ENCODE measurements at places on chromosomes 3 and 15. TPM values are rescaled to one million over a fixed set of nuclear protein-coding genes. Genes with fewer than 3 reads are reported as not detected.

MYO9A gene
- 53.4 TPM for total RNA-seq

GRCh38 chr15:100705841-100706240 is 103.5 kb downstream of the ASB7 start:
- DNase-seq: no peak

KCNH8 gene
- total RNA-seq: 0.59 TPM

GRCh38 chr3:180563406-180563805 is 38.6 kb upstream of the TTC14 start:
- DNase-seq: no peak

DNA sequence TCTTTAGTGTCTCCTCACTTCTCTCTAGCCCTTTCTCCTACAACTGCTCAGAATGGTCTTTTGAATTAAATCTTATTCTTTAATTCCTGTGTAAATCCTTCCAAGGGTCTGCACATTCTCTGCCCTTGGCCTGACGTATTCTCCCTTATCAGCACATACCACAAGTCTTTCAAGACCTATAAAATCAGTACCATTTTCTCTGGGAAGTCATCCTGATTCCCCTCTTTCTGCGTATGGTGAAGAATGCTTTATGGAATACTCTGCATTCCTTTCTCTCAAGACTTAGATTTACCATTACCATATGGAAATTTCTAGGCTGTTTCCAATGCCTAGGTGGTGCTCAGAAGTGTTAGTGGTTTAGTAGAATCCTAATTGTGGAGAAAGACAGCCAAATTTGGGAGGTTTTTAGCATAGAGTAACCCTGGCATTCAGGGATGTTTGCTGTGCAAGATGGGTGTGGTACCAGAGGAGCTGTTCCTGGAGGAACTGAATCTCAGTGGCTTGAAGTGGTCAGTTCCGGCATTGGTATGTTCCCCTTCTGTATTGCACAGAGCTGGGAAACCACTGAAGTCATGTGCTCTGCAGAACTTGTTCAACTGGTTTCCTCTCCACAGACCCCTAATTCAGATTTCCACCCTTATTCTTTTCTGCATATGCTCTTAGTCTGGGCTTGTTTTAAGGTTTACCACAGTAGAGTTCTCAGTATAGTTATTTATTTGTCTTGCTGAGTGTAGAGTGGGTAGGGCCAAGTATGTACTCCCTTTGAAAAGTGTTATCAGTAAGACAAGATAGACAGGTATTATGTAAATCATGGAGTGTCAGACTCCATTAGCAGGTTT is 24.5 kb downstream of the IQGAP1 start:
- peak; percentile 79 for DNase-seq

GRCh38 chr3:60953351-60953750 is 297.9 kb downstream of the FHIT start:
- DNase-seq: no peak

DNA sequence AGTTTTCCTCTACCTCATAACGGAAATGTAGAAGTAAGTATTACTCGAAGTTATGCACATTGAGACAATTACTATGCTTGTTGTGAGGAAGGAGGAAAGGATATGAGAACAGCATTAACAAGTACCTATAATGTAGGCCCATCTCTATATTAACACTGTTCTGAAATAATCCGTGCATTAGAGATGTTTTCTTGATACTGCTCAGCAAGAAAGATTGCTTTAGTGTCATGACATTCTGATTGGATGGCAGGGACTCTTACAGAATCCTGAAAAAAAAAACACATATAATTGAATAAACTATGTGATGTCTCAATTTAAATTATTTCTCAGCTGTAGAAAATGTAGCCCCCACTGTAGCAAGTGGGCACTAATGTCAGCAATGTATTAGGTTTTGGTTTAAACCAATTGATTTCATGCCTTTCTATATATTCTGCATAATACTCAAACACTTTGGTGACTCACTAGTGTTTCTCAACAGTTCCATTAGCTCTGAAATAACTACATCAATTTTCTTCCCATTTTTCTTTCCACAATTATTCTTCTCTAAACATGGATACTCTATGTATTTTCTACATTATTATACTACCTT is 598.3 kb upstream of the BCHE start:
- no peak for DNase-seq

DNA sequence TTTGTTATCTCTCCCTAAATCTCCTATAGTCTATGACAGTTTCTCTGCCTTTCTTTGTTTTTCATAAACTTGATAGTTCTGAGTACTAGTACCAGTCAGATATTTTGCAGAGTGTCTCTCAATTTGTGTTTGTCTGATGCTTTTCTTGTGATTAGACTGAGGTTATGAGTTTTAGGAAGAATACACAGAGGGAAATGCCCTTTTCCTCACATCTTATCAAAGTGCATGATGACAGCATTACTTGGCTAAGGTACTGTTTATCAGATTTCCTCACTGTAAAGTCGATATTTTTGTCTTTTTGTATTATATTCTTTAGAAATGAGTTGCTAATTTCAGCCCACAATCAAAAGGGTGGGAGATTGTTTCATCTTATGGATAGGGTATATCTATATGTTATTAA is 45.6 kb downstream of the GLCE start:
- DNase-seq: no peak

FSIP1 gene
- 0.17 TPM for total RNA-seq

DNA sequence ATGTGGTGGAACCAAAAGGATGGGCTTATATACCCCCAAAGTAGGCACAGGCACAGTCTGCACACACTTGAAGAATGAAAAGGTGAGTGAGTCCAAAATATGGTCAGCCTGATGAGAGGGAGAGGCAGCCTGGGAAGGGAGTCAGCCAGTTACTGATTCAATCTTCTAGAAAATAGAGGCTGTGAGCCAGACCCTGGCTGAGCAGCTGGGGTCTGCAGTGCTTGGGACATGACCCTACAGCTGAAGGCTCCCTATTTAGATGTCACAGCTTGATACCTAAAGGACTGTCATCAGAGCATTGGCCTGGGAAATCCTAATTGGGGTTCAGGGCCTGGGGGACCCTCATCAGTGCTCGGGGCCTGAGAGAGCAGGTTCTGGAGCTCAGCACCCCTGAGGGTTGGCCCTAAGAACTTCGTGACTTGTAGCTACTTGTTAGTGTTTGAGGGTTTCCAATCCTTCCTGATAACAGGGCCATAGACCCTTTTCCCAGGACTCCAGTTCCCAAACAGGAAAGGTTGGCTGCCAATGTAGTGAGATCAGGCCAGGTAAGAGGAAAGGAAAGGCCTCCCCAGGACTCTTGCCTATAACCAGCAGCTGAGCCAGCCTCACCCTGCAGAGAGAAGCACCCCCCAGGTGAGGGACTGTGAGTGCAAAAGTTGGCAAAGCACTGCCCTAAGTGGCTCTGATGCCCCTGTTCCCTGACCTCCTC is 54.7 kb upstream of the SLCO2A1 start:
- no peak for DNase-seq

DNA sequence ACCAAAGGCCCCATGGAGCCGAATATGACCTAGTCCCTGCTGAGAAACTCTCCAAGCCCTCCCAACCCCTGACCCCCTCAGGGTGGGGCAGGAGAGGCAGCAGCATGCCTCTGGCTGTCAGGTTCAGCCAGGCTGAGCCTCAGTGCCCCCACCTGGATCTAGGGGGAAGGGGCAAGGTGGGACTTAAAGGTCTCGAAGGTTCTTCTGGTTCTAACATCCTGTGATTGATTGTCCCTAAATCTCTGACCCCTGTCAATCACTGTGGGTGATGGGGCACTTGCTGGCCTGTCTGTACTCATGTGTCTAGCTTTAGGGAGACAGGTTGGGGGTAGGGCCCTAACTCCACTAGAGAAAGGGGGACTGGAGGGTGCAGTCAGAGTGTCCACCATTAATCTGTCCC is 13.8 kb downstream of the NBEAL2 start:
- no peak for DNase-seq

C3orf80 gene
- total RNA-seq: 0.39 TPM

HEXA gene
- 35.7 TPM for total RNA-seq

- DNase-seq: no peak
Measured at GRCh38 chr15:80887148-80887547, 102.5 kb downstream of the MESD start.

TRH gene
- not detected for total RNA-seq

GRCh38 chr15:75684648-75685047 is 28.0 kb downstream of the CSPG4 start:
- no peak for DNase-seq

Data from lower leg skin (tissue), 4 donors.